CD4-positive, alpha-beta T cell (primary cell): ENCODE measurements at places on chromosomes 1 and 21.
A peak's percentile ranks its signal among the peaks of the same experiment; 100 is the strongest.

DNA sequence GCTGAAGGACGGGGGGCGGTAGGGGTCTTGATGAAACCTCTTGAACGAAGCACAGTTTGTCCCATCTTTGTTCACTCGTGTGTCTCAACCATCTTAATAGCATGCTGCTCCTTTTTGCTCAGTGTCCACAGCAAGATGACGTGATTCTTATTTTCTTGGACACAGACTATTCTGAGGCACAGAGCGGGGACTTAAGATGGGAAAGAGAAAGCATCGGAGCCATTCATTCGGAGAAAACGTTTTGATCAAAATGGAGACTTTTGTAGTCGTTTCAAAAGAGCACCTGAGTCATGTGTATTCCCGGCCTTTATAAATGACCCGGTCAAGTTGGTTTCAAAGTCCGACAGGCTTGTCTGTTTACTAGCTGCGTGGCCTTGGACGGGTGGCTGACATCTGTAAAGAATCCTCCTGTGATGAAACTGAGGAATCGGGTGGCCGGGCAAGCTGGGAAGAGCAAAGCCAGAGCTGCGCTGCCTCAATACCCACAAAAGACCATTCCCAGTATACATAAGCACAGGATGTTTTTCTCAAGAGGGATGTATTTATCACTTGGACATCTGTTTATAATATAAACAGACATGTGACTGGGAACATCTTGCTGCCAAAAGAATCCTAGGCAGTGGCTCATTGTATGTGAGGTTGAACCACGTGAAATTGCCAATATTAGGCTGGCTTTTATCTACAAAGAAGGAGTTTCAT, 18.5 kb downstream of the ETS2 start:
- peaks cover 49% of the 10 kb centered on the region for H3K36me3 ChIP-seq
- no peaks in the 10 kb centered on the region for H3K27me3 ChIP-seq
- no peak overlapping the region for H3K27ac ChIP-seq

- H3K27me3 ChIP-seq = no peaks in the 10 kb centered on the region
- no peak for DNase-seq
- H3K36me3 ChIP-seq = no peaks in the 10 kb centered on the region
- peak overlapping the region; percentile 100 for H3K27ac ChIP-seq
- H3K4me1 ChIP-seq = peaks cover 17% of the 10 kb centered on the region
These were observed 1.5 kb upstream of the IVNS1ABP start for GRCh38 chr1:185318431-185319138.

DNA sequence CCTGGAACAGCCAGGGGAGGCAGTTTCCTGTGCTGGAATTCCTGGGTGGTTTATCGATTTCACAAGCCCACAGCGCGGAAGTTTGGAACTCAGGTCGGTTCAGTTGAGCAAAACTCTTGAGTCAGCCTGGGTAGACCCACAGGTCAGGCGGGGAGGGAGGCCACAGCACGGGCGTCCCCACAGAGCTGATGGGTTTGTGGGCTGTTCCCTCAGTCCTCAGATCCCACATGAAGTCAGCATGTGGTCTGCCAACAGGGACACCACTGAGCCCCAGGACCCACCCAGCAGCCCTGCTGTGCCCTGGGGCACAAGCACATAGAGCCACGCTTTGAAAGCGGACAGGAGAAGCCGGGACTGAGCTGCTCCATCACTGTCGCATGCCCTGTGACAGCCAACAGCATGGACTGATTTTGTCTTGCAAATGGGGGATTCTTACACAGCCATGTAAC, 17.4 kb downstream of the BMP8A start:
- peaks cover 13% of the 10 kb centered on the region for H3K4me1 ChIP-seq
- H3K36me3 ChIP-seq = no peaks in the 10 kb centered on the region
- no peak for DNase-seq
- H3K27ac ChIP-seq = no peak overlapping the region

GRCh38 chr1:178921499-178921898, 50.6 kb upstream of the ANGPTL1 start:
- no peaks in the 10 kb centered on the region for H3K27me3 ChIP-seq
- no peak overlapping the region for H3K4me3 ChIP-seq
- no peaks in the 10 kb centered on the region for H3K36me3 ChIP-seq
- no peak overlapping the region for H3K27ac ChIP-seq
- DNase-seq = no peak

DNA sequence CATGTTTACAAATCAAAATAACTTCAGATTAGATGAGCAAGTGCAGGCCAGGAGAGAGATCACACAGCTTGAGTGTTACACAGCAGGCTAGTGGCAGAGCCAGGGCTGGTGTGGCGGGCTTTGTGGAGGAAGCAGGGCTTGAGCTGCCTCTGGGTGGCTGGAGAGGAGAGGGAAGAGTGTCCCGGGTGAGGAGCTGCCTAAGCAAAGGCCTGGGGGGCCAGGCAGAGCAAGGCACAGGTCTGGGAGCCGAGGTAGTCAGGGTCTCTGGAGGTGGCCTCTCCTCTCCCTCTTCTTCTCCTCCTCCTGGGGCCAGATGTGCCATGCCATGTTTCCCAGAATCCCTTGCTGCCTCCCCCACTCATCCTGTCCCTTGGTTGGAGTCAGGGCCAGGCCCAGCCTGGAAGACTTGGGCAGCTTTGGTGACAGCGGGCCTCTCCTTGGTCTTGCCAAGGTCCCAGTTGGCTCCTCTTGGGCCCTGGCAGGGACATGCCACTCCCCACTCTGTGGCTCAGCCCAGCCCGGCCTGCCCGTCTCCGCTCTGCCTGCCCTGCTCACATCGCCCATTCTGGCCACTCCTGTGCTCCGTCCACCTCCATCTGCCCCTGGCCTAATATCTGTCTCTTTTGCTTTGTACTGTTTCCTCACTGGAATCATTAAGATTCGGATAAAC, 70.3 kb downstream of the PTPRU start:
- no peak overlapping the region for H3K27ac ChIP-seq
- no peak overlapping the region for H3K4me3 ChIP-seq
- no peaks in the 10 kb centered on the region for H3K27me3 ChIP-seq
- no peak for DNase-seq
- no peaks in the 10 kb centered on the region for H3K4me1 ChIP-seq
- no peaks in the 10 kb centered on the region for H3K36me3 ChIP-seq

DNA sequence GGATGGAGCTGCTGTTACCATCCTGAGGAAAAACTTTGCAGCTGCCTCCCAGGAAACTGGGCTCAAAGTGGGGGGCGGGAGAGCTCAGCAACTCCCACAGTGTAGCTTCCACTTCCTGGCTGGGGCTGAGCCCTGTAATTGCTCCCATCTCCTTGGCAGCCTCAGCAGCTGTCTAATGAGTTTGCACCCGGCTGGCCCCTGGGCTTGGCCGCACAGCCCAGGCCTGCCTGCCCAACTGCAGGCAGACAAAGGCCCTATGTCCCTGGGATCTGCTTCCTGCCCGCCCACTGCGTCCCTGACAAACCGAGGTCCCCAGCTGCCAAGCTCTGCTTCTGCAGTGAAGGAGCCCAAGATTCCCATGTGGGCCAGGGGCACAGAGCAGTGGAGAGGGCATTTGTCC, 30.1 kb downstream of the EDN2 start:
- no peak overlapping the region for H3K4me3 ChIP-seq
- no peaks in the 10 kb centered on the region for H3K27me3 ChIP-seq
- no peak overlapping the region for H3K27ac ChIP-seq
- DNase-seq = no peak
- H3K36me3 ChIP-seq = no peaks in the 10 kb centered on the region
- H3K4me1 ChIP-seq = no peaks in the 10 kb centered on the region

DNA sequence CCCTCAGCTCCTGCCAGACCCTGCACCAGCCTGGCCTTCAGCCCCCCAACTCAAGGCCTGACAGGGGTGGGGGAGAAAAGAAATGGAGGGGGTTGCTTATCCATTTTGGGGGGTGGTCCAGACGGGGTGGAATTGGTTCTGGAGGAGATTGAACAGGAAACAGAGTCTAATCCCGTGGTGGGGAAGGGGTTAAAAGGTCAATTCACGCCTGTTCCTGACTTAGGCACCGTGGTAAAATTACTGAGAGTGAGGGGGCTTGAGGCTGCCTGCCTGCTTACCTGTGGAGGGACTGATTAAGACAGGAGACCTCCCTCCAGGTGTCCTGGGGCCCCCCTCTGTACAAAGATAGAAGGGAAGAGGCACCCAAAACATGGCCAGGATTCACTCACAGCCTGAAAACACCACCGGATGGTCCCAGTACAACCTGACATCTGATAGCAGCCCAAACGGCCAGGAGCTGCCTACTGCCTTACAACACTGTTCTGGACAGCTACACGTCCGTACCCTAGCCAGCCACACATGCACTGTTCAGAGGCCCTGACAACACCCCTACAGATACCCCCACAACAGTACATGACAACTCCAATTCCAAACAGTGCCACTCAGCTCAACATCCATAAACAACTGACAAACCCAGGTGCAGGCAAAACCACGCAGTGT, 31.8 kb downstream of the AHDC1 start:
- no peak for DNase-seq
- H3K4me1 ChIP-seq = peaks cover 41% of the 10 kb centered on the region
- no peaks in the 10 kb centered on the region for H3K36me3 ChIP-seq
- H3K27me3 ChIP-seq = no peaks in the 10 kb centered on the region

DNA sequence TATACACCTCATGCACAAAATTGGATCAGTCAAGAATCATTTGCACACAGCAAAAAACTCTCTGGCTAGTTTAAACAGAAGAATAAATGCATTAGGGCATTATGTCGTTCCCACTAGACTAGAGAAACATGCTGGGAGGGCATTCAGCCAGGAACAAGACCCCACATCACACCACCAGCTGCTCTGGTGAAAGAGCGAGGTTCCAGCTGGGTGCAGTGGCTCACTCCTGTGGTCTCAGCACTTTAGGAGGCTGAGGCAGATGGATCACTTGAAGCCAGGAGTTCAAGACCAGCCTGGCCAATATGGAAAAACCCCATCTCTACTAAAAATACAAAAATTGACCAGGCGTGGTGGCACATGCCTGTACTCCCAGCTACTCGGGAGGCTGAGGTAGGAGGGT, 52.1 kb upstream of the BACE2 start:
- H3K4me3 ChIP-seq = no peak overlapping the region
- H3K4me1 ChIP-seq = peaks cover 10% of the 10 kb centered on the region
- no peak for DNase-seq

DNA sequence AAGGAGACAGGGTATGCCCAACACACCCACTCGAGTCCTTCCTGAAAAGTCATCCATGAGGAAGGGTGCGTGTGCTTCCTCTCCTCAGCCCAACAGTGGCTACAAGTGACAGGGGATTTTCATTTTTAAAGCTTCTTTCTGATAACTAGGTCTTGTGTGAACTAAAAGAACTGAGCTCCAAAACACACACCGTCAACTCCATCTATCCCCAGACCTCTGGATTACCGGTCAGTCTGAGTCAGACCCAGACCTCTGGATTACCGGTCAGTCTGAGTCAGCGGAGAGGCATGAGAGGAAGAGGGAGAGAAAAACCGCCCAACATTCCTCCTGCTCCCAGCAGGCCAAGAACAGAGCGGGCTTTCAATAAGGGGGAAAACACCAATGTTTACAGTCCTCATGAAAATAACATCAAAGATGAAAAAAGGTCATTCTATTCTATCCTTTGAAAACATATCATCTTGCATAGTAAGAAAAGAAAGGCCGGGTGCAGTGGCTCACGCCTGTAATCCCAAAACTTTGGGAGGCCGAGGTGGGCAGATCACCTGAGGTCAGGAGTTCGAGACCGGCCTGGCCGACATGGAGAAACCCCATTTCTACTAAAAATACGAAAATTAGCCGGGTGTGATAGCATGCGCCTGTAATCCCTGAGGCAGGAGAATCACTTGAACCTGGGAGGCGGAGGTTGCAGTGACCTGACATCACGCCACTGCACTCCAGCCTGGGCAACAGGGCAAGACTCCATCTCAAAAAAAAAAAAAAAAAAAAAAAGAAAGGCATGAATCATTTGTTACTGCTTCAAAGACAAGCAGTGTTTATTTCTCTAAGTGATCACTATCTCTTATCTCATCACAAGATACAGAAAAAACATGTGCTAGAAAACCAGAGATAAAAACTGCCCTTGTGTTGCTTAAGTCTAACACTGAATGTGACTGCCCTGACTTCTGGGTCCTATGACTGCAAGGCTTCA, 3.4 kb downstream of the PTTG1IP start:
- no peak overlapping the region for H3K4me3 ChIP-seq
- peaks cover 87% of the 10 kb centered on the region for H3K4me1 ChIP-seq
- no peaks in the 10 kb centered on the region for H3K27me3 ChIP-seq
- peaks cover 16% of the 10 kb centered on the region for H3K36me3 ChIP-seq
- H3K27ac ChIP-seq = peak overlapping the region; percentile 57

DNA sequence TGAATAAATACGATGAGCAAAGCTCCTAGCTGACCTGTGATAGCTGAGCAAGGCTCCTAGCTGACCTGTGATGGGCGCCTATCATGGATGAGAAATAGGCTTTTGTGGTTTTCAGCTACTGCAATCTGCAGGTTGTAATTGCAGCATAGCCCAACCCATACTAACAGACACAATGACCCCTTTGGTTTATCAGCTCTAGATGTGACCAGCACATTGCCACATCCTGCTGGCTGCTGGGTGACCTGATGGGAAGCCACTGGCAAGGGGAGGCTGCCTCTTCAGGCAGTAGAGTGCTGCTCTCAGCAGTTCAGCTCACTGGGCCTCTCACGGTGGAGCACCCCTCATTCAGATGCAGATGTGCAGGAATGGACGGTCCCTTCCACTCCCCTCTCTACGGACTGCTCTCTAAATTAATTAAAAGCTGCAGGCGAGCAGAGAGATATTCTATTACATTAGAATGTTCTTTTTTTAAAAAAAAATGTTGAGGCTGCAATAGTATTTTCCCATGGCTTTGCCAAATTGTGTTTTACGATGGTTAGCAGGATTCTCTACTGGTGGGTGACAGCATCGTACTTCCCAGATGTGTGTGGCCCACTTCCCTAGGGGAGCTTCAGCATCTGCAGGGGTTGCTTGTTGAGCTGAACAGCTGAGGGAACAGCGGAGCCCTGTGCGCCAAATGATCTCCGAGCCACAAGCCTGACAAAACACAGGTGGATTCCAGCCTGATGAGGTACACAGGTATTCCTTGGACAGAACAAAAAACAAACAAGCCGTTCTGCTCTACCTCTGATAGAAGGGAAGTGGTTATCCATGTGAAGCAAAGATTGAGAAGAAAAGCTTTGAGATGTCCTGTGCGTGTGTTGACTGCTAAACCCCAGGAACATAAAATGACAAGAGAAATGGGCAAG, 65.0 kb downstream of the SYT6 start:
- H3K27ac ChIP-seq = no peak overlapping the region
- H3K4me1 ChIP-seq = no peaks in the 10 kb centered on the region
- H3K36me3 ChIP-seq = no peaks in the 10 kb centered on the region
- no peak for DNase-seq
- no peaks in the 10 kb centered on the region for H3K27me3 ChIP-seq

DNA sequence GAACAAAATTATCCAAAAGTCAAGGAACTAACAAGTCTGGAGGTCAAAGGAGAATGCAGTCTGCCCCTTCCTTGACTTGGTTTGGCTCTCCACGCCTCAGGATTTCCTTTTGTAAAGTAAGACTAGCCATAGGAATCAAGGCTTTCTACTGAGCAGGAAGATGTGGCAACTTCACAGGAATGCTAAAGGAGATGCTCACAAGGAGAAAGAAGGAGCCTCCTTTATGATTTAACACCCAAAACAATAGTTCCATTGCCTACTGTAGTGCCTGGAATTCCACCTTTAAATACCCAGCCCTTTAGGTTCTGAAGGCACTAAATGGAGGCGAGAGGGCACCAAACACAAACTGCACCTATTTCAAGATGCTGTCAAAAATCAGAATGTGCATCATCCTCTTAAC, 176.3 kb upstream of the NFIA start:
- no peaks in the 10 kb centered on the region for H3K27me3 ChIP-seq
- no peak for DNase-seq
- H3K4me3 ChIP-seq = no peak overlapping the region

- no peak overlapping the region for H3K27ac ChIP-seq
- H3K4me1 ChIP-seq = peaks cover 2% of the 10 kb centered on the region
- DNase-seq = no peak
- no peaks in the 10 kb centered on the region for H3K27me3 ChIP-seq
These were observed 16.4 kb upstream of the LGR6 start for GRCh38 chr1:202176949-202177927.
